GM12864 (cell line): ENCODE measurements at places on chromosomes 12 and 14.

DNA sequence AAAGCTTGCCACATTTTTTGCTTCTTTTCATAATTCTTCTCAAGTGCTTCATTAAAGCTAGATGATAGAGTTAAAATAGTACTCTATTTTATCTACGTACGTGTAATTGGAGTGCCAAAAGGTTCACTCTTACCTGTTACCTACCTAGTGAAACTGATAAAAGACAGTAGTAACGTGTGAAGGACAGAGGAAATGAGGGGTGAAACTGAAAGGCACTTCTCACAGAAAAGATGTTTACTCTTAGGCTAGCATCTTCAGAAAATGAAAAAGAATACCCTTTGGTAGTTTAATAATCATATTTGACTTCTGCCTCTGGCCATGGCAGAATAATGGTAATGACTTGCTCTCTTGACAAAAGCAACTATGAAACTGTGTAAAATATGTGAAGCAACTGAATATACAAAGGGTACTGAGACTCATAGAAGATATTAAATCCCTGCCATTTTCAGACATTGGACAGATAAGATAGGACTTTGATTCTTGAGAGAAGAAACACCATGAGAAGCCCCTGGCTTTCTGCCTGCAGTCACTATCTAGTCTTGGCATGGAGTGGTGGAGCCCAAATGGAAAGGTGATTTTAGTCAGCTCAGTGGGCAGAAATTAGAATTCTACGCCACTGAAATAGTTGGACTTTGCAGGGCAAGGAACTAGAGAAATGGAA, 6.3 kb upstream of the EVL start:
- DNase-seq, result no peak

DNA sequence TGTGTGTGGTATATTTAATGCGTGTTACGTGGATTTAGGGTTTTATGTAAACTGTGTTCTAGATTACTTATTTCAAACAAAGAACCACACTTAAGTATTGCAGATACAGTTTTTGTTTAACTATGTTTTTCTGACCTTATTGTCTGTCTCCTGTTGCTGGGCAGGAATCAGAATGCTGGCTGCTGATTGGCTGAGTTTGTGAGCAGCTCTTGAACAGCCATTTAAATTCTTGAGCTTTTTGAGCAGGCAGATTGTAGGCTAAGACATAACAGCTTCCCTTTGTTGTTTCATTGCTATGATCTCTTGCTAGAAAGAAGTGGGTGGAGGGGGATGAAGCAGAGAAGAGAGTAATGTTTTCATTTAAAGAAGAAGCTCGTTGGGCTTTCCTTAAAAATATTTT, 52.2 kb downstream of the ATF7IP start:
- DNase-seq, result peak; percentile 21

- DNase-seq, result no peak
These were observed 187.2 kb downstream of the TMTC2 start for GRCh38 chr12:82873951-82874350.

DNA sequence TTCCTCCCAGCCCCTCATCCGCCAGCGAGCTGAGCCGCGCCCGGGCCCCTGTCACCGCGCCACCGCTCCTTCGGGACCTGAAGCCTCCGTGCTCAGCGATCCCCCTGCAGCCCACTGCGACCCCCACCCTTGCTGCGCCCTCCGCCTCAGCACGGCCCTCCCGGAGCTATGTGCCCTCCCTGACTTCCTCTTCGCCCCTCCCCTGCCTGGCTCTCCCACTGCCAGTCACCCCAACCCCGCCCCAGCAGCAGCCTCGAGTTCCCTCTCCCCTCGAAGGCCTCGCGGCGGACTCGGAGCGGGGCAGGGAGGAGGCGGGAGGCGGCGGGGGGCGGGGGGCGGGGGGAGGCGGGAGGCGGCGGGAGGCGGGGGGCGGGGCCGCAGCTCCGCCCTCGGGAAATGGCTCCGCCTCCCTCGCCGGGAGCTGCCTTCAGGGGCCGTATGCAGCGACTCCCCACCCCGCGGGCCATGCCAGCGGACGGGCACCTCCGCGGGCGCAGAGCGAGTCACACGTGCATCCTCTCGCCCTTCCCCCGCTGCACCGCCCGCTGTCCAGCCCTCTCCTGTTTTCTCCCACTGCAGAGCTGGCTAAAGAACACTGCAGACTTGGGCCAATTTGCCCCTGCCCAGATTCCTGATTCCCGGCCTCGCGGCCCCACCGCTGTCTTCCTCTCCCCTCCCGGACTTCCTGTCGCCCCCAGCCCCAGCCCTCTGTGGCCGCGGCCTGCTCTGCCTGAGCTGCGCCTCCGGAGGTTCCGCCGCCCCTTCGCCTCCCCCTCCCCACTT, 29.1 kb upstream of the ADIPOR2 start:
- DNase-seq, result peak; percentile 25

- no peak for DNase-seq
These were observed 70.1 kb downstream of the SYNE2 start for GRCh38 chr14:63922696-63923421.

- peak; percentile 21 for DNase-seq
These were observed 458.8 kb downstream of the TMEM117 start for GRCh38 chr12:44294649-44295048.

- DNase-seq, result no peak
These were observed 13.6 kb downstream of the ARHGAP5 start for GRCh38 chr14:32090686-32091085.
